ENCODE measurements at places on chromosomes 6 and 20. TPM values are rescaled to one million over a fixed set of nuclear protein-coding genes. Genes with fewer than 3 reads are reported as not detected.

L3MBTL1 gene
- 9.9 TPM for total RNA-seq

TREM2 gene
- total RNA-seq = not detected

DNA sequence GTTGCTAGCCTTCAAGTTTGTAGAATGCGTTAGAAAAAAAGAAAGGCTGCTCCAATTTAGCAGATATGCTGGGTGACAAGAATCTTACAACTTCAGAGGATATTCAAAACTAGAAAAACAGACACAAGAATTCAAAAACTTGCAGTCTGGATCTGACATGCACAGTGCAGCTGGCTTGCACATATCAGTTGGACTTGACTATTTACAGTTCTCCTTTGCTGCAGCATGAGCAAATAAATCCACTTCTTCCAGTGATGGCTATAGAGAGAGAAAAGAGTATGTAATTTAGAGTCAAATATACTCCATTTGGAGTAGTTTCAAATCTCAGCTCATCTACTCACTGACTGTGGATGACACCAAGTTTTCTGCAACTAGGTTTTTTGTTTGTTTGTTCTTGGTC lies 247.0 kb downstream of the RIMS1 start:
- DNase-seq = no peak

VTA1 gene
- 46.0 TPM for total RNA-seq

- no peak for DNase-seq
Observed at GRCh38 chr6:64683682-64684081, 1023.3 kb downstream of the EYS start.

DNA sequence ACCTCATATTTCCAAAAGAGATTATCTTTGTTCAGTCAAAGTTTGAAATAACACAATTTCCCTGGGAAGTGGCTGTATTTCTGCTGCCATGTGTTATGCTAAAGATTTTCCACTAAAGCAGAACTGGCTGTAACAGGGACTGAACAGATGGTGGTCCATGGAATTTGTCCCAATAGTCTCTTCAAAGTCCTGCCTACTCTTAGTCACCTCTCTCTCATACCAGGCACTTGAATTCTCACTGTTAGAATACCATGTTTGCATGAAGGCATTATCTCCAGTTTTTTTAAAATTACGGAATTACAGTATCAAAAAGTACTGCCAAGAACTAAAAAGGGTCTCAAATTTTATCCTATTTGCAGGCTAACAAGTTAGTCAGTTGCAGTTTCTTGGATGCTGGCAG lies 105.0 kb upstream of the HDDC2 start:
- no peak for DNase-seq

DNA sequence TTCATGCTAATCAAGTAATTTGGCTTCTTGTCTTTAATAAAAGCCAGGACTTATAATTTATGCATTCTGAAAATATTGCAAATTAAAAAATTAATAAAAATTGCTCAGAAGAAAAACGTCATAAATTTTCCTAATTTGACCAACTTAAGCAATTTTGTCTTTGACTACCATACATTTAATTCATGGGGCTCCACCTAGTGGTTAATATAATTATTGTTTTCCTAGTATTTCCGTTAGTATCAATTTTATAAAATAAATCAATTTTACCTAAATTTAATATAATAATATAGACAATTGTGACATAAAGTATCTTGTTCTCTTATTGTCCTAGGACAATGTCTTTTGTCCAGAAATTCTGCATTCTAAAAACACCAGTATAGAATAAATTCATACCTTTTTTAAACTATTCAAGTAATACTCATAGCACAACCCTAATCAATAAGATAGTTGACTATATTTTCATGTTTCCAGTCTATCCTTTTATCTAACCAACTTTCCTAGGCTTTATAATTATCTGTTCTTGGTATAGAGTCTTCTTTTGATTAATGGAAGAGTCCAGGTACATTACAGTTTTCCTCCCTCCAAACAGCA lies 319.9 kb downstream of the TRDN start:
- DNase-seq = peak; percentile 13

GRCh38 chr6:84422380-84422968 lies 195.0 kb upstream of the CEP162 start:
- DNase-seq = peak; percentile 26

DNA sequence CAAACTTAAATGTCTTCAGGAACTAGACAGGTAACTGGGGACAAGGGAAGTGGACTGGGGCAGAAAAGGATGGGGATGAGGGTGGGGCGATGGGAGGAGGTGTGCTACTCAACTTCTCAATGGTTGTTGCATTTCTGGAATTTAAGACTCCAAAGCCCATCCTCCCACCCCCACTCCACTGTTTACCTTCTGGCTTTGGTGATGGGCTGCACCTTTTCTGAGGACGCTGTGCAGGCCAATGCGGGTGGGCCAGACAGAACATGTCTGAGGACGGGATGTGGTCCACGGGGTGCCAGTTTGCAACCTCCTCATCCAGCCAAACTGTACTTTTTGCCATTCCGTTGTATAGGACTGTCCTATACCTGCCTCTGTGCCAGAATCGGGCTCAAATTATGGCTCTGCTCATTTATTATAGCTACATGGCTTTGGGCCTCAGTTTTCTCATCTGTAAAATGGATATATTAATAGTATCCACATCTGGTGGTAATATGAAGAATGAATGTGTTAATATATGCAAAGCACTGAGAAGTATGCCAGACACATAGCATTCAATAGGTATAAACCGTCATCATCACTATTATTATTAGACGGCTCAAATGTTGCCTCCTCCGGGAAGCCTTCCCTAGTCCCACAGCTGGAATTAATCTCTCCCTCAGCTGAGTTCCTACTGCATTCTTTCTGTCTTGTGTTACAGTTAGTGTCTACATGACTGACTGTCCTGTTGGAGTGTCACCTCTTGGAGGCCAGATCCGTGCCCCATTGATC lies 31.0 kb upstream of the VEGFA start:
- DNase-seq = no peak

GRCh38 chr6:47034926-47035325 lies 7.2 kb downstream of the ADGRF1 start:
- no peak for DNase-seq

ROS1 gene
- total RNA-seq = not detected

DNA sequence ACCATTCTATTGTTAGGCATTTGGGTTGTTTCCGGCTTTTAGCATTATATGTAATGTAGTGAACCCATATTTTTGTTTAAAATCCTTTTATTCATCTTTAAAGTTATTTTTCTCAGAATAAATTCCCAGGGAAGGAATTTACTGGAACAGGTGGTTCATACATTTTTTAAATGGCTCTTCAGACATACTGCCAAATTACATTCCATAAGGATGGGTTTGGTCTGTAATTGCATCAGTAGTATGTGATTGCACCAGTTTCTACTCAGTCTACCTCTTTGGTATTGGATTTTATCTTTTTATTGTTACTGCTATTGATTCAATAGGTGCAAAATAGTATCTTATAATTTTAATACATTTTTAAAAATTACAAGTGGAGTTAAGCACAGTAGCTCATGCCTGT lies 27.2 kb downstream of the BRPF3 start:
- DNase-seq = no peak

DNA sequence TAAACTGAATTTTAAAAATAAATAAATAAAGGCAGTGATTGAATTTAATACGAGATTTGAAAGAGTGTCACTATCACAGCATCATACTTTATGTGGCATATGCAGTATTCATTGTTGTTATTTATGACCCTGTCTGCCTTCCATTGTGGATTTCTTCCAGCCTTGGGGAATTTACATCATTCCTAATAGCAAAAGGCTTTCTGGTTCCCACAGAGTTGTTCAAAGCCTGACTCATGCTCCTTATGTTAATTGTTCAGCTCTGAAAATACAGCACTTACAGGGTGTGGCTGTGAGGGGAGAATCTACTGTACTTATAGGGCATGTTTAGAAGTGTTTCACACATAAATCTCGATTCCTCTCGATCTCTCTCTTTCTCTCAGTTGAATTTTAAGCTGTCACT lies 54.4 kb downstream of the JAG1 start:
- peak; percentile 80 for DNase-seq

GRCh38 chr20:51715856-51716185 lies 52.4 kb downstream of the ATP9A start:
- no peak for DNase-seq

C20orf141 gene
- total RNA-seq = not detected

IFNGR1 gene
- 25.5 TPM for total RNA-seq

DNA sequence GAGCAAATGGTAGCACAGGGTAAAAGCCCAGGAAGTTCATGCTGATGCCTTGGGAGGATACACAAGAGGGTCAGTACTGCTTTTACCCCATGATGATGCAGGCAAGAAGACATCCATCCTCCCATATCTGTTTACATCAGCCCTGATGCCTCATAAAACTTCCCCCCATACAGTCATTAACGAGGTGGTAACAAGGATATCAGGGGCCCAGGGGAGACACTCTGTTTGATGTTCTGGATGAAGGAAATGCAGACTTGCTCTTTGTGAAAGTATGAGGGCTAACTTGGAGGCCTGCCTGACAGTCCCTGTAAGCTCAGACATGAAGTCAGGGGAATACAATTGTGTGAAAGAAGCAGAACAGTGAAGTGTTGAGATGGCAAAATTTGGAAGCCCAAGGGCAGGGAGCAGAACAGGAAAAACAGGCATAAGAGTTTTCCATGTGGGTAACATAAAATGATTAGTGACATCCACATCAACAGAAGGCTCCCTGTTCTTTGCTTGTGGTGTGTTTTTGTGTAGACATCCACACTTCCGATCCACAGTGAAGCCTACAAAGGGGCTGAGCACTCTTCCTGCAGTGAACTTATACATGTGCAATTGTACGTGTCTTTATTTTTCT lies 813.4 kb downstream of the MAFB start:
- DNase-seq = no peak

- DNase-seq = no peak
Observed at GRCh38 chr6:155003476-155003875, 8.4 kb downstream of the TIAM2 start.

ZSCAN23 gene
- total RNA-seq = not detected

GSTA2 gene
- not detected for total RNA-seq

DNA sequence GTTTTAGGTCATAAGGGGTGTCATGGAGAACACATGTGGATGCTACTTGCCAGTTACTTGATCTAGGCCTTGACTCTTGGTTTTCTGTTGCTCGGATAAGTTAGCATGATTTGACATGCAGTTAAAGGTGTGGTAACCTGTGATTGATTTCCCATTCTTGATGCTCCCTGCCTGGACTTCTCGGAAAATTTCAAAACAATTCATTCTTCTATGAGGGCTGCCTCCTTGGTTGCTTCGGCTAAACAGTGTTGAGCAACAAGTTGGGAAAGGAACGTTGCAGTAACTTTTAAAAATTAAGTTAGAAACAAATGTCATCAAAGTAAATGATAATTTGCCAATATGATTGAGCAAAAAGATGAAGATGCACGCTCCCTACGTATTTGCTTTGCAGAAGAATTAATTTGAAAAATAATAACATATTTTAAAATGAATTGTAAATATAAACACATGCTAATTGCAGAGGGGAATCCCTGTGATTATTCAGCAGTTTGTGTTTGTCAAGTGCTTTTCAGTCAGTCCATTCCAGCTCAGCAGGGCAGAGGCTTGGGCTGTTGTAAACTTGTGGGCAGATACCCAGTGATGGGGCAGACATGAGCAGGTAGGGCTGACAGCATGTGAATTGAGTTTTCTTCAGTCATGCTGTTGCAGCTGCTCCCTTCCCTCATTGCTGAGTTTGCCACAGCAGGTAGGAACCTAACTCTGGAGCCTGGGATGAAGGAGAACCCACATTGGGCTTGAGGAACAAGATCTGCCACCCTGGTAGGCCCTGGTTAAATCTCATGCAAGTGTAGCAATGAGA lies 110.2 kb downstream of the ESR1 start:
- no peak for DNase-seq

GRCh38 chr6:40054602-40055001 lies 120.3 kb upstream of the MOCS1 start:
- no peak for DNase-seq

TJAP1 gene
- 21.3 TPM for total RNA-seq

DNA sequence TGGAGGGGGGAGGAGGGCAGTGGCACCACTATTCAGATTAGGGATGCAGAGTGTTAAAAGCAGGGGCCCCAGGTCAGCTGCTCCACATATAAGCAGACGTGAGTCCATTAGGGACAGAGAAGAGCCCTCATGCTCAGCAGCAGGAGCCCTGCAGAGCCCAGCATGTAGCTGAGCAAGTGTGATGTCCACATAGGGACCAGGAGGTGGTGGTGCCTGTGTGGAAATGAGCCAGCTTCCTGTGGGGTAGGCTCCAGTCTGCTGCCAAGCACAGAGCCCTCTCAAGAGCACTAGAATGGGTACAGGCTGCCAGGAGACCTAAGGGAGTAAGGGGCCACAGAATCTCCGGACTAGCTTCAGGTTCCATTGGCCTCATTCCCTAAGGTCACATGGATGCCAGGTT lies 57.9 kb upstream of the MLN start:
- no peak for DNase-seq

DNA sequence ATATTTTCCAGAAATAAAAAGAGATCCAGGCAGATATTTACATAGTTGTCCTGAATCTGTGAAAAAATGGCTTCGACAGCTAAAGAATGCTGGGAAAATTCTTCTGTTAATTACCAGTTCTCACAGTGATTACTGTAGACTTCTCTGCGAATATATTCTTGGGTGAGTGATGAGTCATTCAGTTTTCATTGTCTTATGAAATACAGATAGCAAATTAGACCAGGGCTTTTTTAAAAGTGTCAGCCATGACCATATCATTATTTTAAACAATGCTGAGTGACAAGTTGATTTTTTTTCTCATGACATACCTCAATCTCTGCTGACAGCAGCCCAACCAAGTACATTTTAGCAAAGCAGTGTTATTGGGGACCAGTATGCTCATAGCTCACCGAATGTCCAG lies 32.8 kb downstream of the TSPYL4 start:
- no peak for DNase-seq

GRCh38 chr20:50190251-50191064 lies at the start of gene CEBPB:
CEBPB (plus strand) TSS chr20:50190830; CDS start chr20:50191034, 204 bp downstream.
- DNase-seq = peak; percentile 89

- DNase-seq = no peak
Observed at GRCh38 chr20:32962053-32962452, 42.2 kb downstream of the SUN5 start.

PTGIS gene
- total RNA-seq = not detected

DNA sequence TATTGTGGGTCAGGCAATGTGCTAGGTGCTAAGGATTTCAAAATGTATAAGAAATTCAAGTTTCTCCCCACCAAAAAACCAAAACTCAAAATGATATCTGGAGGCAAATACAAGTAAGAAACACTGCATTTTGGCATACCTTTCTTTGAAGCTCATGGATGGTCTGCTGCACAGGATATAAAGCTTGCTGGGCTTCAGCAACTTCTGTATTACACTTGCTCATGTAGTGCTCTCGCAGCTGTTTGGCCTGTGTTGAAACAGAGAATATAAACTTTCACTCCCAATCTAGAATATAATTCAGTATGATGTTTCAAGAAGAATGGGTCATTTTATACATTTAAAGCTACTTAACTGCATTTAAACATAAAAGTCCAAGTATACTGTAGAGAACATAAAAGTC lies 39.6 kb downstream of the SHPRH start:
- no peak for DNase-seq

- no peak for DNase-seq
Observed at GRCh38 chr20:57104651-57105204, 161.7 kb downstream of the BMP7 start.

- DNase-seq = no peak
Observed at GRCh38 chr6:132511210-132511830, 1.6 kb downstream of the STX7 start.

GRCh38 chr6:163627274-163628062 lies 212.9 kb downstream of the QKI start:
- DNase-seq = no peak
